ENCODE measurements at places on chromosomes 2 and 18. TPM values are rescaled to one million over a fixed set of nuclear protein-coding genes. Genes with fewer than 3 reads are reported as not detected.

MBD2 gene
- total RNA-seq, result 34.2 TPM

ATOH8 gene
- total RNA-seq, result 17.0 TPM

RSAD2 gene
- total RNA-seq, result 0.63 TPM

NAT8 gene
- total RNA-seq, result not detected

DUSP19 gene
- 4.8 TPM for total RNA-seq

CRYGC gene
- total RNA-seq, result not detected

All from fibroblast of the aortic adventitia (primary cell).